ENCODE measurements at places on chromosomes 3 and 15.

GRCh38 chr3:31203960-31204795, 309.7 kb upstream of the GADL1 start:
- no peak for DNase-seq

GRCh38 chr3:25038271-25038670, 389.8 kb upstream of the RARB start:
- no peak for DNase-seq

DNA sequence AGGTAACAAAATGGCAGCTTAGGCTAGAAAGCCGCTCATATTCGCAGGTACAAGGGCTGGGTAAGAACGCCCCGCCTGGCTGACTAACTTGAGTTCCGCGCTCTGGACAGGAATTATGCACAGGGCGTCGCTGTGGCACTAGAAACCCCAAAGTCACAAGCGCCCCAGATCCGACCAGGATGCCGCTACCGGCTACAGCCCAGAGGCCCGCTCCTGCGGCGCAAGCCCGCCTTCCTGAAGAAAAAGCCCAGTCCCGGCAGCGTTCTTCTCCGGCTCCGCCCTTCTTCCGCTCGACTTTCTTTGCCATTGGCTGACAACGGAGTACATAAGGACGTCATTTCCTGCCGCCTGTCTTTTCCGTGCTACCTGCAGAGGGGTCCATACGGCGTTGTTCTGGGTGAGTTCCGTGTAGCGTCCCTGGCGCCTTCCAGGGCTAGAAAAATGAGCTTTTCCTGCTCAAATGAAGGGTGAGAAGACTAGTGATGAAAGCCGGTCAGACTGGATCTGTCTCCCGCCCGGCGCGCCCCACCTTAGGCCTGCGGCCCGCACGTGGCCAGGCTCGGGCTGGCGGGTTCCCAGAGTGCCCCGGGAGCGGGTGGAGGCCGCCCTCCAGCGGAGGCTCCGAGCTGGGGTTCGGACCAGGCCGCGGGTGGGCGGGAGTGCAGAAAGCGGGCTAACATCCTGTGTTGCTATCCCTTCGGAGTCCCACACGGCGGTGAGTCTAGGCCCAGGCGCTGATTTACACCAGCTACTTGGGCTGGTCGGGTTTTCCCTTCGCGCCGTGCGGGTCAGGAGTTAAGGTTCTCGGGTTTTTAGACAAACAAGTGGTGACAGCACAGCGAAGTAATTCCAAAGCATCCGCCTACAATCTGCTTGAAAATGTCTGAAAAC, at the start of gene RPSA:
Gene RPSA (plus strand): TSS at position 353 of the 891 bp plus-strand sequence. CDS start 934 bp downstream, outside the sequence.
- DNase-seq, result peak; percentile 89

- no peak for DNase-seq
Observed at GRCh38 chr3:186599142-186599784, 13.6 kb upstream of the AHSG start.

- peak; percentile 11 for DNase-seq
Observed at GRCh38 chr15:76840830-76841460, 64.2 kb downstream of the SCAPER start.

DNA sequence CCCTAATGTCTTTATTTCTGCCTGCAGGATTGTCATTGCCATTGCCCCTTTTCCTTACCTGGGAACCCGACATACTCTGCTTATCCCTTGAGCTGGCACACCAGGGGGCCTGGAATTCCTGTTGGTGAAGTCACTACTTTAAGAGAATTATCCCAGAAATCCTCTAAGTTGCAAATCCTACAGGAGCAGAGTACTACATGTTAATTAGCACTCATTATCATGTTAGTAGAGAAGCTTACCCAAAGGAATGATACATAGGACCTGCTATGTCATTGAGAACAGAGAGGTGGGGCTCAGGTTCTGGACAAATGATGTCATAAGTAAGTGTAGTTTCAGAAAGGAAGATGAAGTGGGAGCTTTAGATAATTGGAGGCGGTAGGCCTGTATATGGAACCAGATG, 27.4 kb downstream of the SCG5 start:
- DNase-seq, result no peak

DNA sequence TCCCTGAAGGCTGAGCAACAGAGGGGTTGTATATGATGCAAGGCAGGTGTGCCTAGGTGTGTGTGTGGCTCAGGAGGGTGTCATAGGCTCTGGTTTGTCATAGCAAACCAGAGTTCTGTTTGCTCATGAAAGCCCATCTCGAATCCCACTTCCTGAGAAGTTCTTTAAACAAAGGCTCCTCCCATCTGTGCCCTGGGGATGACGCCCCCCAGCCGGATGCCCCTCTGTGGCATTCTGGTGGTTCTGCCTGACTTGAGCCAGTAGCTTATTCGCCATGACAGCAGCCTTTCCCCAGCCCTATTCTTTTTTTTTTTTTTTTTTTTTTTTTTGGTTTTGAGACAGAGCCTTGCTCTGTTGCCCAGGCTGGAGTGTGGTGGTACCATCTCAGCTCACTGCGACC, 45.4 kb downstream of the PDIA5 start:
- no peak for DNase-seq

DNA sequence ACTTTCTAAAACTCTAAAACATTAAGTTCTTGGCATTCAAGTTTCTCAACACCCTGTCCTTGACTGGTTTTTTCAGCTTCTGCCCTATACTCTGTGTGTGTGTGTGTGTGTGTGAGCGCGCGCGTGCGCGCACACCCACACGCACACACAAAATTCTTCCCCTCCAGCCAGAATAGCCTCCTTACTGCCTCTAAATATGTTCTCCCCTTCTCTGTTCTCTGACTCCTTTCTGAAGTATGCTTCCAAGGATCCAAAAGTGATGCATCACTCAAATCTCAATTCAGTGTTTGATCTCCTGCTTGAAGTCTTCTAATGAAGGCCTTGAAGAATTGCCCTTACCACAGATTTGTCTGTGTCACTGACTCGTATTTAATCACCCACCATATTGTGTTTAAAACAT, 129.8 kb downstream of the SLC25A26 start:
- no peak for DNase-seq

GRCh38 chr15:100665570-100665969, 63.2 kb downstream of the ASB7 start:
- DNase-seq, result no peak

- DNase-seq, result no peak
Observed at GRCh38 chr15:96657096-96657495, 326.6 kb downstream of the NR2F2 start.

DNA sequence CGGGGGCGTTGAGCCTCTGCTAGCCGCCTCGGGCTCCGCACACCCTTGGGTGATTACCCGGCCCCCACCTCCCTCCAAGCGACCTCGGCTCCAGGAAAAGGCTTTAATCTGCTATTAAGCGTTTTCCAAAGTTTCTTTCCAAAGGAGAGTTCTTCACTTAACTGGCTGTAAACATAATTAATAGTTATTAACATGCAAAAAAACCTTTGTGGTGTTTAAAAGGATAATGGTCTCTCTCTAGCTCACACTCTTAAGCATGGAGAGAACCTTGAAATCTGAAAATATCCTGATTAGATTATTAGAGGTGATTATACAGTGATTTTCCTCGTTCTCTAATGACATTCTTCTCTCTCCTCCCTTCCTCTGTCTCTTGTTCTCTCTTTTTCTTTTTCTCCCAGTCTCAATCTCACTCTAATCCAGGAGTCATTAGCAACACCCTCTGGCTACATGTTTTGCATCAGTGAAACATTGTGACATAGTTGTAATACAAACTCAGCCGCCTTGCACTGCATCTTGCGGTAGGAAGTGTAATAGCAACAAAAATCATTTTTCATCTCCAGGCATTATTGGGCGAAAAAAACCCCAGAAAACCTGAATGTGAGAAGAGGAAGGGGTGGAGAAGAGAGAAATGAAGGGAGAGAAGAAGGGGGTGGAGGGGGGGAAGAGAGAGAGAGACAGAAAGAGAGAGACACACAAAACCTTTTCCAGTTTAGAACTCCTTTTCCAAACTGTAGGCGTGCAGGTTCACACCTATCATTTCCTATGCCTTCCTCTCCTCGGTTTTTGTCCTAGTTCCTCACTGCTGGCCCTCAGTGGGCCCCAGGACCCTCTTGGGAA, 24.4 kb downstream of the NR2F2 start:
- peak; percentile 62 for DNase-seq

DNA sequence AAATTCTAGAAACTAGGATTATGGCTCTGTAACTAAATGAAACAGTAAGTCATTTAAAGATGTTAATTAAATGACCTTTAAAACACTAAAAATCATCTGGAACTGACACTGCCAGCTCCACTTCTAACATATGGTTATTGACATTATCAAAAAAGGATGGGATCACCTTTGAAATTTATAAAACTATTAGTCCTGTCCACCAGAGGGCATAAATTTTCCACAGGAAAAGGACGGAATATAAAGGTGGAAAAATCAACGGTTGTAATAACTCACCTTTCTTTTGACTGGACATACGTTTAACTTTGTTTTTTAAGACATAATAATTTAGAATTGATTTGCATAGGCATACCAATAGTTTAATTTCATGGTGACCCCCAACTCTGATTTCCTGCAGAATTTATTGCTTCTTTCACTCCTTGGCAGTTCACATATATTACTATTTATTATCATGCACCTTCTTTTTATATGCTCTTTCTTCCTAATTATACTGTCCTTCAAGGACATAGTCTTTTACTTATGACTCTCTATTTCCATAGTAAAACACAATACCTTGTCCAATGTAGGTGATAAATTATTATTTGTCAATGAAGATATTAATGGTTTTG, 345.7 kb downstream of the CADM2 start:
- DNase-seq, result no peak

DNA sequence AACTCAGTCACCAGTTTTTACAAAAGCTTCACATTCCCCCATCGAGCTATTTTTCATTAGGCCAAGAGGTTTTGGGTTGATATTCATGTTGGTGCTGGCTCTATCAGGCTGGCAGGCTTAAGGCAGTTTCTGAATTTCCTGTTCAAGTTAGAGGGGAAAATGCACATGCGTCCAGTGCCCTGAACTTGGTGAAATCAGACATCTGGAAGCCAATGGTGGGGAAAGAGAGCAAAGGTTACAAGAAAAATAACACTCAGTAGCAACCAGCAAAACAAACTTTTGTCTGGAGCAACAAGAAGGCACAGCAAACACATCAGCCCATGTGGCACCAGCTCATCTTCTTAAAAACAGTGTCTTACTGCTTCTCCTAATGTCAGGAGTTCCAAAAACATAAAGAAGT, 155.6 kb upstream of the TSC22D2 start:
- no peak for DNase-seq

All from AG09319 (cell line).